ENCODE measurements at places on chromosomes 12 and 14. TPM values are rescaled to one million over a fixed set of nuclear protein-coding genes. Genes with fewer than 3 reads are reported as not detected.
A peak's percentile ranks its signal among the peaks of the same experiment; 100 is the strongest.

GRCh38 chr14:73287071-73287470, 49.8 kb downstream of the PAPLN start:
- no peaks in the 10 kb centered on the region for H3K27me3 ChIP-seq
- no peak overlapping the region for H3K27ac ChIP-seq
- H3K4me3 ChIP-seq: no peak overlapping the region
- peaks cover 5% of the 10 kb centered on the region for H3K4me1 ChIP-seq

- no peaks in the 10 kb centered on the region for H3K36me3 ChIP-seq
- H3K4me3 ChIP-seq: no peak overlapping the region
- peak overlapping the region; percentile 25 for H3K27ac ChIP-seq
- H3K4me1 ChIP-seq: peaks cover 29% of the 10 kb centered on the region
- peak; percentile 85 for DNase-seq
Measured at GRCh38 chr12:87140262-87140661, 884.1 kb upstream of the MGAT4C start.

CCDC196 gene
- total RNA-seq: not detected

NANOG gene
- total RNA-seq: 0.13 TPM

DNA sequence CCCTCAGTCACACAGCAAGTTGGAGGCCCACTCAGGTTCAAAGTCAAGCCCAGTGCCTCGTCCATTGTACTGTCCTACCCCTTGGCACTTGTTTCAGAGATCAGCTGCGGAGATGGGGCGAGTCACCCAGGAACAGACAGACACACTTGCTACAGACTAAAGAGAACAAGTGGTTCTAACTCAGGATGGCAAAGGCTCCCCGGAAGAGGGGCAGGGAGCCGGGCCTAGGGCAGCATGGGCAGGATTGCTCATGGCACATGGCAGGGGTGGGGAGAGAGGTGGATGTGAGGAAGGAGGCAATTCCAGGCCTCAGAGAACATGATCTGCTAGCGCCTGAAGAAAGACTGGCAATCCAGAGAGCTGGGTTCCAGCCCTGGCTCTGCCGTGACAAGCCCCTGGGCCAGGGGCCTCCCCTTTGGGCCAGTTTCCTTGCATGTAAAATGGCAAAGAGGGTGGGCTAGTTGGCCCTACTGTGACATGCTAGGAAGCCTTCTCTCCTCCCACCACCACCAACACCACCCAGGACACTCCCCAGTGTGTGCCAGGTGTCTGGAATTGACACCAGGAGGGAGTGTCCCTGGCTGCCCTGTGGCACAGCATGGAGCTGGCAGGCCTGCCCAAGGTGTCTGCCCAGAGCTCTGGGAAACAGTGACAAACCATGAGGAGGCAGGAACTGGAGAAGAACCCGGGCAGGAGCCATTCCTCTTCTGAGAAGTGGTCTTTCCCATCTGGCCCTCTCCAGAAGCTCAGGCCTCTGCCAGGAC, 24.0 kb upstream of the IRF2BPL start:
- H3K27ac ChIP-seq: peak overlapping the region; percentile 18
- H3K36me3 ChIP-seq: no peaks in the 10 kb centered on the region
- no peak overlapping the region for H3K4me3 ChIP-seq
- peak; percentile 57 for DNase-seq
- H3K4me1 ChIP-seq: peaks cover 24% of the 10 kb centered on the region

RASSF9 gene
- total RNA-seq: 0.89 TPM

- no peak overlapping the region for H3K27ac ChIP-seq
- no peaks in the 10 kb centered on the region for H3K27me3 ChIP-seq
- no peak overlapping the region for H3K4me3 ChIP-seq
- DNase-seq: no peak
- peaks cover 41% of the 10 kb centered on the region for H3K4me1 ChIP-seq
Measured at GRCh38 chr12:102535306-102535705, 54.9 kb upstream of the IGF1 start.

- H3K4me1 ChIP-seq: 0 out of 2 replicates have a peak, but pooled peaks cover 6% of the 10 kb centered on the region
- no peak overlapping the region for H3K27ac ChIP-seq
- H3K27me3 ChIP-seq: no peaks in the 10 kb centered on the region
Measured at GRCh38 chr12:42916143-42916542, 326.6 kb upstream of the PRICKLE1 start.

DNA sequence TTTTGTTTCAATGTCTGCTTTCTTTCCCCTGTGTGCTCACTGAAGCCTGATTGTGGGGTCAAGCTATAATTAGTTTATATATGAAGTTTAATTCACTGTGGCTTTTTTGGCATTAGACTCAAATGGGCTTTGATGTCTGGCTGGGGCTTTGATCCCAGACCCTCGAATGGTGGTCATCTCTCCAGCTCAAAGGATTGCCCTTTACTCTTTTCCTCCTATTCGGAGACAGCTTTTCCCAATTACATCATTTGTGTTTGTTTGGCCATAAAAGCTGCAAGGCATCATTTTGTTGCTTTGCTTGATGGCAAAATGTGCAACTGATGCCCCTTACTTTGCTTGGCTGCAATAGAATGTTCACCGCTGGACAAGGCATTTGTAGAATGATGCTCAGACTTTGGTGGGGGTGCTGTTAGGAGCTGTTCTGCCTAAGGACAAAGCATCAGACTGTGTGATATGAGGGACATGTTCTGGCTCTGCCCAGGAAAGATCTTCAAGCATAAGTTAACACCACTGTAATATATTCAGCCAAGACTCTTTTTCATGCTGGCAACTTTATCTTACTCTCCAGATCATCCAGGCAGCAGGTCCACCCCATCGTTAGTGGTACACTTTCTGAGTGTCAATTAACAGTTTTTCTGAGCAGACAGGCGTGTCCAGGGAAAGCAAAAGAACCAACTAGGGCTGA, 3.2 kb upstream of the DACT1 start:
- no peaks in the 10 kb centered on the region for H3K36me3 ChIP-seq
- DNase-seq: no peak
- no peak overlapping the region for H3K27ac ChIP-seq
- peaks cover 20% of the 10 kb centered on the region for H3K4me1 ChIP-seq
- no peak overlapping the region for H3K4me3 ChIP-seq
- no peaks in the 10 kb centered on the region for H3K27me3 ChIP-seq

- H3K4me1 ChIP-seq: no peaks in the 10 kb centered on the region
- H3K4me3 ChIP-seq: no peak overlapping the region
- H3K27me3 ChIP-seq: no peaks in the 10 kb centered on the region
- no peak overlapping the region for H3K27ac ChIP-seq
Measured at GRCh38 chr14:65949711-65950516, 536.3 kb upstream of the CCDC196 start.

DNA sequence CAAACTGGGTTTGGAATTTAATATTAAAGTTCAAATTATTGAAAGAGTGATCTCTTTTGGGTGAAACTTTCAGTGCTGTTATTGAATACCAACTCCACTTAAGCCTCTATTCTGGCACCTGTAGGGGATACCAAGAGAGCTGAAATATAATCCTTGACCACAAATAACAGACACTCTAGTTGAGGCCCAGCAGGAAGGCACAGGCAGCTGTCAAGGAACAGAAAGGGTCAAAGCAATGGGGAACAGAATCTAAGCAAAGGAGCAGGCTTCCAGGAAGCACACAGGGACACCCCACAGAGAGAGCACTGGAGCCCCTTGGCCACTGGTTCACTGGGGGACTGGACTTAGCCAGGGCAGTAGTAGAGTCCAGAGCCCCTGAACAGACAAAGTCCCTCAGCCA, 120.9 kb upstream of the SFSWAP start:
- DNase-seq: no peak
- no peak overlapping the region for H3K4me3 ChIP-seq
- H3K27ac ChIP-seq: no peak overlapping the region

GLI1 gene
- 0.63 TPM for total RNA-seq

GRCh38 chr14:49733836-49734235, 34.1 kb upstream of the KLHDC2 start:
- no peak overlapping the region for H3K27ac ChIP-seq
- H3K36me3 ChIP-seq: no peaks in the 10 kb centered on the region
- no peak for DNase-seq
- H3K4me1 ChIP-seq: no peaks in the 10 kb centered on the region
- no peak overlapping the region for H3K4me3 ChIP-seq

CLEC4D gene
- total RNA-seq: not detected

- H3K4me1 ChIP-seq: peaks cover 42% of the 10 kb centered on the region
- no peak for DNase-seq
Measured at GRCh38 chr12:122093098-122093883, 14.7 kb downstream of the MLXIP start.

DNA sequence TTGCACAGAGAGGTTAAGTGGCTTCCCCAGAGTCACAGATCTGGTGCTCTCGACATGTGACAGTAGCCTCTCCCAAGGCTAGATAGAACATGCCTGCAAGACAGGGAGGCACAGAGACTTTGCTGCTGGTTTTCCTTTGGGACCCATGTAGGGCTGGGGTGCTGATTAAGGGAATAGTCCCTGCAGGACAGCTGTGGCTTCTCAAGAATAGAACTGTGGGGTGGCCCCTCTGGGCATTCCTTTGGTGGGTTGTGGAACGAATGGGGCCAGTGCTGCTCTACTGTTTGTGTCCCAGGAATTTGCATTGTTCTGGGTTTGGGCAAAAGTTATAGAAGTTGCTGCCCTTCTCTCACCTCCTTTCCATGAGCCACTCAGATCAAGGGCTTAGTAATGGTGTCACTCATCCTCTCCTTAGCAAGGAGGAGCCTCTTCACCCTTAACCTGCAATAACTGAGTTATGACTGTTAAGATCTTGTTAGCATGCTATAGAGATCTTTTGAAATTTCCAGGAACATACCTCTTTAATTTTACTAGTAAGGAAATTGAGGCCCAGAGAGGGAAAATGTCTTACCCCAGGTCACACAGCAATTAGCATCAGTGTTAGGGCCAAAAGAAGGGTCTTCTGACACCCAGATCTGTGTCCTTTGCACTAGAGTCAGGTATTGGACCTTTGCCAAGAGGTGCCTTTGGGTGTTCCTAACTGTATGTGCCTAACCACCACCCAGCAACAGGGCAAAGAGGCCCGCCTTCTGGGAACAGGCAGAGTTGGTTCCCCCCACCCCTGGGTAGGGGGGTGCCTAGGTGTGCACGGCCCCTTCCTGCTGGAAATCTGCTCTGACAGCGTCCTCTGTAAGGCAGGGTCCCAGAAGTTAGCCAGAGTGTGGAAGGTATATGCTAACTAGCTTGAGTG, 31.4 kb downstream of the CD9 start:
- no peak overlapping the region for H3K27ac ChIP-seq
- DNase-seq: no peak
- peaks cover 30% of the 10 kb centered on the region for H3K4me1 ChIP-seq
- H3K36me3 ChIP-seq: no peaks in the 10 kb centered on the region

DNA sequence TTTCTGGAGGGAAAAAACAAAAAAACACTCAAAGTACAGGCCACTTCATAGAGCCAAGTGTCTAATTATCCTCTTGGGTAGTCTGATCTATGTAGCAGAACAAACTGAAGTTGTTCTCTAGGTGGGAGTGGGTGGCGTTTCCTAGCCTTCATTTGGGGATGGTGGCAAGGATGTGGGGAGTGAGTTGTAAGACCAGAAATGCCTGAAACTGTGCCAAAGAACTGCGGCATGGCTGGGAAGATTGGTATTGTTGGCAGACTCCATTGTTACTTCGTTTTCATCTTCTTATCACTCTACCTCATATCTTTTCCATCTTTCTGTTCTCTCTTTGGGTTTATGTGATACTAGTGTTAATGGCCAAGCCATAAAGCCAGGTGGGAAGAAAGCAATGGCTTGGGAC, 177.3 kb upstream of the DDHD1 start:
- H3K27ac ChIP-seq: no peak overlapping the region
- H3K4me1 ChIP-seq: peaks cover 27% of the 10 kb centered on the region
- no peaks in the 10 kb centered on the region for H3K36me3 ChIP-seq
- no peak overlapping the region for H3K4me3 ChIP-seq
- H3K27me3 ChIP-seq: no peaks in the 10 kb centered on the region

DNA sequence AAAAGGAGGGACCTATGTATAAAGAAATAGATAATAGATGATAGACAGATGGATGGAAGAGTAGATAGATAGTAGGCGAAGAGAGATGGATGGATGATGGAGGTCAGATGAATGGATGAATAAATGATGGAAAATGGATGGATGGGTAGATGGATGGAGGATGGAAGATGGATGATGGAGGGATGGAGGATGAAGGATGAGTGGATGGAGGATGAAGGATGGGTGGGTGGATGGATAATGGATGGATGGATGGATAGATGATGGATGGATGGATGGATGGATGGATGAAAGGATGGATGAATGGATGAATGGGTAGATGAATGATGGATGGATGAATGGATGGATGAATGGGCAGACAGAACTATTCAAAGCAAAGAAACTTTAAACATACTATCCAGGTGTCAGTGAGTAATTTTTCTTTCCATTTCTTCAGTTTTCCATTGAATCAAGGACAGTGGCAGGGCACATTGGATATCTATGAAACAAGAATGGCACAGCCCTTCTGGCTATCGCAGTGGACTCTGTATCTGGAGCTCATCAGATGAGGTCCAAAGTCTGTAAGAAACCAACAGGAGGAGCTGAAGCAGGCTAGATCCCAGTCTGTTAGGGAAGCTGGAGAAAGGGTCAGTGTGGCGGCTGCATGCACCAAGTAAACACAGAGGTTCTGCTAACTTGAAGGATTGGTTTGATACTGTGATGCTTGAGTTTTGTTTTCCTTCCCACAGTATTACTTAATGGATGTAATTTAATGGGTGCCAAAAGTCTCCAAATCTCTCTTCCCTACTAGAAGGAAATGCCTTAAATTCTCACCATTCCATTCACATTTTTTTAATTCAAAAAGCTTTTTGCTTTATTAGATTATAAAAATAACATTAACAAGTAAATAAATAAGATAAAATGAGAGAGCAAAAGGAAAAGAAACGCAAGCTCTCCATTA, 18.1 kb upstream of the MED13L start:
- no peaks in the 10 kb centered on the region for H3K27me3 ChIP-seq
- H3K36me3 ChIP-seq: no peaks in the 10 kb centered on the region
- H3K4me3 ChIP-seq: no peak overlapping the region
- no peak for DNase-seq
- H3K4me1 ChIP-seq: peaks cover 16% of the 10 kb centered on the region

Data from GM23248 (cell line).